Left forelimb (tissue), 1 donor: ENCODE measurements at places on chromosomes 5 and 9.

GRCh38 chr5:14016549-14016948 is 72.1 kb upstream of the DNAH5 start:
- DNase-seq, result no peak

- no peak for DNase-seq
Measured at GRCh38 chr9:12212860-12213259, 480.3 kb upstream of the TYRP1 start.

DNA sequence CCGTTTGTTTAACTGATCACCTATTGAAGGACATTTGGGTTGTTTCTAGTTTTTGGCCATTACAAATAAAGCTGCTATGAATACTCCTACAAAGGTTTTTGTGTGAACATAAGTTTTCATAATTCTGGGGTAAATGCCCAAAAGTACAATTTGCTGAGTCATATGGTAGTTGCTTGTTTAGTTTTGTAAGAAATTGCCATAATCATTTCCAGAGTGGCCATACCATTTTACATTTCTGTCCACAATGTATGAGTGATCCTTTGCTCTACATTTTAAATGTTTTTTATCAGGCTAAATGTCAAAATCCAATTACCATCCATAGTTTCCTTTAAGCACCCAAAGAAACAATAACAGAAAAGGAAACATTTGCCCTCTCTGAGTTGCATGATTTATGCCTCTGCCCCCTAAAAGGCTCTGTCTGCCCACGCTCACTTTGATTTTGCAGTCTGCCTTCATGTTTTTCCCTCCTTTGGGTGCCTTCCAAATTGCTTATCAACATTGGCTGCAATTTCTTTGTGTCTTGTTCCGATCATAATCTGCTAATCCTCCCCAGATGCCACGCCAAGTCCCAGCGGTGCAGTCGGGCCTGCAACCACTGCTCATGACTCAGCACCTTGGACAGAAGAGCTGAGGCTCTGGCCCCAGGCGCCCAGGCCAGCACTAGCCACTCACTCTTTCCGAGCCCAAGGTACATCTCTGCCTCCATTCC is 339.2 kb downstream of the PIK3R1 start:
- DNase-seq, result no peak

GRCh38 chr5:115354246-115354645 is 57.8 kb upstream of the CCDC112 start:
- no peak for DNase-seq

GRCh38 chr5:154479944-154480750 is 2.1 kb upstream of the HAND1 start:
- DNase-seq, result no peak

- DNase-seq, result no peak
Measured at GRCh38 chr9:806285-807156, 35.0 kb upstream of the DMRT1 start.

- no peak for DNase-seq
Measured at GRCh38 chr5:96124589-96124988, 162.9 kb upstream of the ELL2 start.

DNA sequence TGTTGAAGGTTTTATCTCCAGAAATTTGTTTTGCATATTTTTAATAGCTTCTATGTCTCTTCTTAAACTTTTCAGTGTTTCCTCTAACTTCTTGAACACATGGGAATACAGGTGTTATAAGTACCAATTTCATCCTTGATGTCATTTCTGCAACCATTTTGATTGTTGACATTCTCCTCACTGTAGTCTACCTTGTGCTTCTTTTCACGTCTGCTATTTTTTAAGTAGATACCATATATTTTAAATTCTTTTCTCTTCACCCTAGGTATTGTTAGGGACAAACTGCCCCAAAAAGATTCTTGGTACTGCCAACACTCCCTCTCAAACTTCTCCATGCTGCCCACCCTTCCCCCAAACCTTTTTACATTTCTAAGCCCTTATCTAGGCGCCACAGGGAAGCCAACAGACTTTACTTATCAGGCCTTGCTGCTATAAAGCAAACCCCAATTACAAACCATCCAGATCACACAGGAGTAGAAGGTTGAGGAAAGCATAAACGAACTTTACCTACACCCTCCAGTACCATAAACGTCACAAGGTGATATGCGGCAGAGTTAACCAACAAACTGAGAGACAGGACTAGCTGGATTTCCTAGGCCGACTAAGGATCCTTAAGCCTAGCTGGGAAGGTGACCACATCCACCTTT is 1165.3 kb downstream of the TAF11L14 start:
- no peak for DNase-seq

GRCh38 chr5:34621277-34622097 is 34.6 kb upstream of the RAI14 start:
- no peak for DNase-seq

GRCh38 chr5:147648597-147648996 is 133.9 kb downstream of the JAKMIP2 start:
- no peak for DNase-seq
